Adipocyte (in vitro differentiated cells): ENCODE measurements at places on chromosomes 12 and 14.

DNA sequence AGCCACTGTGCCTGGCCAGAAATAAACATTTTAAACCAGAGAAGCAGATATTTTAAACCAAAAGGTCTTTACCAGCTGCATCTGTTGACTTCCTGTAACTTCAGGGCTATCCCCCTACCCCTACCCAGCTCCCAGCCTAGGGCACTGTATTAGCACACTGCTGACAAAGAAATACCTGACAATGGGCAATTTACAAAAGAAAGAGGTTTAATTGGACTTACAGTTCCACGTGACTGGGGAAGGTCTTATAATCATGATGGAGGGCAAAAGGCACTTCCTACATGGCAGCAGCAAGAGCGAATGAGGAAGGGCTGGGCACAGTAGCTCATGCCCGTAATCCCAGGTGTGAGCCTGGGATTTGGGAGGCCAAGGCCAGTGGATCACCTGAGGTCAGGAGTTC, 26.0 kb downstream of the GEMIN2 start:
- no peak for DNase-seq

- peak; percentile 40 for DNase-seq
Measured at GRCh38 chr12:108099073-108099472, 30.0 kb upstream of the WSCD2 start.

GRCh38 chr14:75609606-75610475, 31.4 kb downstream of the FLVCR2 start:
- peak; percentile 45 for DNase-seq

DNA sequence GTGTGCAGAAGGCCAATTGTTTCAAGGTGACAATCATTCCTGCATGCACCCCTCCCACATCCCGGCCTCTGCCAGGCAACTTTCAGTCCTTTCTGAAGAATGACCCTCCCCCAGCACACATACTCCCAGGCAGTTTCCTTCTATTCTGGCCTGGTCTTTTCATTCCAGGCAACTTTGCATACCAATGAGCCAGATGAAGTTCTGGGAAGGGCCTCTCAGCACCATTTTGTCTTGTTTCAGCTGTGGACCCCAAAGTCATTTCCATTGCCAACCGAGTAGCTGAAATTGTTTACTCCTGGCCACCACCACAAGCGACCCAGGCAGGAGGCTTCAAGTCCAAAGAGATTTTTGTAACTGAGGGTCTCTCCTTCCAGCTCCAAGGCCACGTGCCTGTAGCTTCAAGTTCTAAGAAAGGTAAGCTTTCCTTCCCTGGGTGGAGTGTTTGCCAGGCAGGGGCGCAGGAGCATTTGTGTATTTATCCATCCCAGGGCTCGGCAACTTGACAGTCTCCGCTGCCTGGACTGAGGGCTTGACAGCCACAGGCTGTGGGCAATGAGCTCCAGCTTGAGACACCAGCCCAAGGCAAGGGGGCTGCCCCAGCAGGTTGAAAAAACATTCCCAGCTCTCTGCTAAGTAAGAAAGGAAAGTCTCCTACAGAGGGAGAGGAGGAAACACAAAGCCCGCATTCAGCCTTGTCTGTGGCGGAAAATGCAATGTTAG, 16.4 kb downstream of the BCL2L14 start:
- no peak for DNase-seq

DNA sequence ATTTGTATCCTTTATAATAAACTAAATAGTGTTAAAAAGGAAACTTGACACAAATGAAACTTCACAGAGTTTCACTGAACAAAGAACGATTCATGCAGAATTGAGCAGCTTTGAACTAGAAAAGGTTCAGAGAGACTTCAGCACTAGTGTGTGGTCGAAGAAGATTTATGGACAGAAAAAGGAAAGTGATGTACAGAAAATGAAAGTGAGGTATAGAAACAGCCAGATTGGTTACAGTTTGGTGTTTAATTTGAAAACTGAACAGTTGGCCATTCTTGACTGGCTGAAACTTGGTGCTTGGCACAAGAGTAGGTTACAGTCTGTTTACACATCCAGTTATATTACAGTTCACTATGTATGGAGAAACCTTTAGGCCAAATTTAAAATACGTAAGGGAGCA, 207.1 kb downstream of the GALC start:
- no peak for DNase-seq

DNA sequence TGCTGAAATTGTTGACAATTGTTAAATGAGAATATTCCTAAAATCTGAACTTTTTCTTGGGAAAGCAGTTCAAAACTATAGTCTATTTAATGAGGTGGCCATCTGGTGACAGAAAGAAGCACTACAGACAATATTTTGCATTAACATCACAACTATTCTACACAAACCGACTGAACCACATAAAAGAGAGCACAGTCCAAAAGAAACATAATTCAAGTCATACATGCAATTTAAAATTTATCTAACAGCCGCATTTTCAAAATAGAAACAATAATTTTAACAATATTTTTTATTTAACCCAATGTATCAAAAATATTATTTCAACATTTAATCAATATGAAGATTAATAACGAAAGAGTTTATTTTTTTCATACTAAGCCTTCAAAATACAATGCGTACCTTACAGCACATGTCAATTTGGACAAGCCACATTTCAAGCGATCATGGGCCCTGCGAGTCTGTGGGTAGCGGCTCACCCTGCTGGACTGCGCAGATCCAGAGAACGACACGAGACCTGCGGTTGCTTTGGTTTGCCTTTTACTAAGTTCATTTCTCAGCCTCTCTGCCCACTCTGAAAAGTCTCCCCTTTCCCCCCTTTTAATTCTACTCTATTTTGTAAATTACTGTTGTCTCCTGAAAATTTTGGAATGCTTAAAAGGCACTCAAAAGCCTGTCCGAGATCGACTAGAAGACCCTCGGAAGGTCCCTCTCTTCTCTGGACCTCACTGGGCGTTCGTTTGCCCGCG, 947 bp upstream of the LRRC9 start:
- peak; percentile 65 for DNase-seq

DNA sequence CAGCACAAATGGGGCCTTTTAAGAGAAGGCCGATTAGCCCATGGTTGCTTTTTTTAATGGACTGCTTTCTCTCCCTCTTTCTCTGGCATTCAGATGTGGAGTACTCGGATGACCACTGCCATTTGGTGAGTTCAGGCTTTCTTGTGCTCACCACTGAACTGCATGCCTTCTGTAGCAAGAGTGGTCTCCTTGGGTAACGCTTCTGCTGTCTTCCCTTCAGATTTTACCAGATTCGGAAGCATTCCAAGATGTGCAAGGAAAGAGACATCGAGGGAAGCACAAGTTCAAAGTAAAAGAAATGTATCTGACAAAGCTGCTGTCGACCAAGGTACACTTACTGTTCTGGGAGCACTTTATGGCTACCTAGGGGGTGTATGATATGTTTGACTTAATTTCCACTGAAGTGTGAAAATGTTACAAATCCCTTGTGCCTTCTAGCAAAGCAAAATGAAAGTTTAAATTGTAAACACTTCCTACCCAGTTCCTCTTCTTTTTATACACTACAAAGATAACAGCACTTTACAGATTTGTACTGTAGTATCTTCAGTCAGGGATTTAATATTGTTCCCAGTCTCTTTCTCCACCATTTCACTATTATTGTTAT, 148.8 kb downstream of the PLXNC1 start:
- no peak for DNase-seq

DNA sequence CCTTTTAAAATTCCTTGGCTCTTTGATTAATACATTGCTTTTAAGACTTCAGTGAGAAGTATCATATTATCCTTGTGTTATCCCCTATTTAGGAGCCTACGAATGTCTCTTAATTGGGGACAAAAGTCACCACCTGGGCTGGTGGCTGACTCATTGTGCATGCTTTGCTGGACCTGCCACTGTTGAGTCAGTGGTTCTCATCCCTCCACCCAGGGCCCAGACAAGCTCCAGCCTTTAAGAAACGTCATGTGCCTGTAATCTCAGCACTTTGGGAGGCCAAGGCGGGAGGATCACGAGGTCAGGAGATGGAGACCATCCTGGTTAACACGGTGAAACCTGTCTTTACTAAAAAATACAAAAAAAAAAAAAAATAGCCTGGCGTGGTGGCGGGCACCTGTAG, 57.9 kb downstream of the OTX2 start:
- no peak for DNase-seq

DNA sequence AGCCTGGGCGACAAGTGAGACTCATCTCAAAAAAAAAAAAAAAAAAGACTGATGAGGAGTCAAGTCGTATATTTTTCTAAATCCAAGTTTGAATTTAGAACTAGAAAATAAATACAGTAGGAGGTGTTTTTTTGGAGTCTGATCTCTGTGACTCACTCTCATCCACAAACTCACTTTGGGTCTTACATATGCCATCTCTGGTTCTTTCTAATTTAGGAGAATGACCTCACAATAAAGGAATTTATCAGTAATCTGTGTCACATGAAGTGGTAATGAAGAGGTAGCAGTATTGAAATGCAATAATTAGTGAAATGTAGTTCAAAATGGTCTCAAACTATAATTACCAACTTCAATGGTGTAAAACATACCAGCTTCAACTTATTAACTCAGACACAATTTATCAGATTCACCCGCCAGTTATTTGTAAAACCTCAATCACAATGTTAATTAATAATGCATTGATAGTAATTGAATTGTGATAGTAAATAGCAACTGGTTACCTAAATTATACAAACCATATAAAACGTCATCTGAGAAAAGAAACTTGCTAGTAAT, 4.4 kb upstream of the CFL2 start:
- no peak for DNase-seq

GRCh38 chr14:88258021-88258420, 65.0 kb downstream of the KCNK10 start:
- DNase-seq, result no peak

GRCh38 chr12:63037746-63038712, 103.1 kb upstream of the PPM1H start:
- no peak for DNase-seq

DNA sequence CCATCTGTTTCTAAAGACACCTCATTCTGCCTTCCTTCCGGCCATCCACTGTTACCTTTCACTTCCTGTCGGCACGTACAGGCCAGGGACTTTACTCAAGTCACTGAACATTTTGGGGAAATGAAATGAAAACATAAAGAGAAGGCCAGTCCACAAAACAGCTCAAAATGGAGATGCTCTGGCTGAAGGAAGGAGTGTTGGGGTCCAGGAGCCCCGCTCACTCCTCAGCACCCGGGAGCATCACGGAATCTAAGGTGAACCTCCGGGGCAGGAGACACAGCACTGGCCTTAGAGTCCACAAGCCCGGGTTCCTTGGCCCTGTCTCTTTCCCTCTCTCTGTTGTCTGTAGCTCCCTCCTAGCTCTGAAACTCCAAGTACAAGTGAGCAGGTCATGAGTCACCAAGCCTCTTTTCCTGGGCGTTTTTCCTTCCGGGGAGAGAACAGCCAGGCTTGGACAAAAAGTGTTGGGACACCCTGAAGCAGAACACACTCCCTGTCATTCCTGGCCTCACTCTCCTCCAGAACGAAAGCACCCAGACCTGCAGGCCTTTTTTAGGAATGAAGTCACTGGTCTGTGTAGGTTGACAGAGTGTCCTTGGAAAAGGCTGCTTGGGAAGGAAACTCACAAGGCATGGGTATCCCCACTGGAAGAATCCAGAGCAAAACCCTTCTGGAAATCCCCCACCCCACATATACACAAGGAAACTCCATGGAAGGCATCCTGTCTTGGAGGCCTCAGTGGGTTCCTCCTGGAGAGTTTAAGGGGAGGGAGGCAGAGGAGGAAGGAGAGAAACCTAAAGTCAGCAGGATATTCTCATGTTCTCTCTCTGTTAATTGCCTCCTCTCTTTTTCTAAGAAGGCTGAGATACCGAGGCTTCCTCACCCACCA, 245.3 kb downstream of the ZFP36L1 start:
- DNase-seq, result peak; percentile 88

DNA sequence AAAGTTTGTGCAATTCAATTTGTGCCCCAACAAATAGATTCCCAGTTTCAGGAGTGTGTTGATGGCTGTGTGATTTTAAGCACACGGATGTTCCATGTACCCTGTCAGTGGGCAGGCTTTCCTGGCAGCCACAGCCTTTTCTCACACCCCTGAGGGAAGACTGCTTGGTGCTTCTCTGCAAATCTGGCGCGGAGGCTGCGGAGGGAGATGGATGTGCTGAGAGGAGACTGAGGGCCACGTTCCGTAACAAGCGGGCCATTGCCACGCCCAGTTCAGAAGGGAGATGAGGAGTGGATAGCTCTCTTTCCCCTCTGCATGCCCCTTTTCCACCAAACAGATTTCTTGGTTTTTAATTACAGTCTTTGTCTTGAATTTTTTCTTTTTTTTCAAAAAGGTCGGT, 89.1 kb downstream of the BEGAIN start:
- no peak for DNase-seq

DNA sequence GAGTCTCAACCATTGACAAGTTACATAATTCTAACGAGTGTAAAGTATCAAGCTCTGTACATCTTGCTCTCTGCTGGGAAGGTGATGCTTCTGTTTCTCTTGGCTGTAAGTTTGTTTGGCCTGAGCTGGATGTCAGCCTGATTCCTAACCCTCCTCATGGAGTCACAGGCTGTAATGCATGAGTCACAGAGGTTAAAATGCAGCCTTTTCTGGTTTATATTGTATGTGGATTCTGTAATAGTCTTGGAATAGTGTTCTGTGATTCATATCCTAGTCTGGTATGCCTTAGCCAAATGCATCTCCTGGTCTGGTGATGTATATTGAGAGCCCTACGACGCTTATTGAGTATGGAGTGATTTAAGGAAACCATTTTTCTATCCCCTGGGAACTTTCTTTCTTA, 104.5 kb upstream of the FRMD6 start:
- peak; percentile 97 for DNase-seq

DNA sequence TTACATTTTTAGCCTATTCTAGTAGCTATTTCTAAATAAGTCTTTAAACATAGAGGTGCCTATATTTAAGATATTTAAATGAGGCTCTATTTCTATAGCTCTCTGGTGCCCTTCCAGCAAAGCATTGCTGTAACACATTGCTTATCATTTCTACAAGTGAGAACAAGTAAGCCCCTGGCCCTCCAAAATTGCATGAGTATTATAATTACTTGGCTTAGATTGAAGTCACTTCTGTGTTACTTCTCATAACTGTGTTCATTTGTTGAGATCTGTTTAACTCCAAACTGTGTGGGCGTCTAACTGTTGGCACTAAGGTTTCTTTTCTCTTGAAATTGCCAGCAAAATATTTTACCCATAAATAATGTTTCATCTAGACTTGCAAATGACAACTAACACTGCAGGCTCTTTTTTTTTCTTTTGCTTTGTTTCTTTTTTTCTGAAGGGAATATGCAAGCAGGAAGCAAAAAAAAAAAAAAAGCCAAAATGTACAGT, 66.5 kb downstream of the DAD1 start:
- DNase-seq, result no peak

GRCh38 chr12:92194561-92194960, 48.9 kb upstream of the BTG1 start:
- no peak for DNase-seq

GRCh38 chr12:49369411-49370145, 2.3 kb downstream of the SPATS2 start:
- DNase-seq, result peak; percentile 55
